ENCODE measurements at places on chromosomes 4 and X.

GRCh38 chr4:185592845-185593488, 57.7 kb upstream of the PDLIM3 start:
- DNase-seq: no peak

DNA sequence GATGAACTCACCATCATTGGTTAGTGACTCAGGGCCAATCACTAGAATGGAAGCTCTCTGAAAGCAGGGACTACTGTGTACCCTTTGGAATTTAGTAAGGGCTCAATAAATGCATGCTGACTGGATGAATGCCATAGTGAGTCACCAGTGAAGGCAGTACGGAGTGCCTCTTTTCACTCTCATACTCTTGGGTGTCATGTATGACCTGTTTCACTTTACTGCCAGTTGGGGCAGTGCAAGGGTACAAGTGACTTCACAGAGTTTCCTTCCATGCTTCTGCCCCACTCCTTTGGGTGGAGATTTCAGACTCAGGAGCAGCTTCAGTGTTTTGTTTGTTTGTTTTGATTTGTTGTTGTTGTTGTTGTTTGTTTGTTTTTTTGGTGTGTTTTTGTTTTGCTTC, 57.7 kb downstream of the SOX3 start:
- DNase-seq: no peak

GRCh38 chrX:72142094-72142793, 10.5 kb upstream of the RTL5 start:
- no peak for DNase-seq

DNA sequence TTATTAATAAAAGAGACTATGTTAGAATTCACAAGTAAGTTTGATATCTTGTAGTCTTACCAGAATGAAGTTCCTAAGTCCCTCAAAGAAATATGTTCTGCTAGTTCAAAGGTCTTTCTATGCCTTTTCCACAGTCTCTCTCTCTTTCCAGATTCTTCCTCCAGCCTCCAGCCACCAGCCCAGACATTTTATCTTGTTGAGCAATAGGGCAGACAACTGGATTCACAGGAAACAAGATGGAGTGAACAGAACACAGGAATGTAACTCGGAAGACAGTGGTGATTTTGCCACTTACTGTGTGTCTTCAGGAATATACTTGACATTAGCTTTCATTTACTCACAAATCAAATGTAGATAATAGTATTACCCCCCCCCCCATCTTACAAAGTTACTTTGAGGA, 17.1 kb upstream of the CPEB2 start:
- no peak for DNase-seq

GRCh38 chr4:90145319-90145718, 18.1 kb downstream of the CCSER1 start:
- DNase-seq: no peak

DNA sequence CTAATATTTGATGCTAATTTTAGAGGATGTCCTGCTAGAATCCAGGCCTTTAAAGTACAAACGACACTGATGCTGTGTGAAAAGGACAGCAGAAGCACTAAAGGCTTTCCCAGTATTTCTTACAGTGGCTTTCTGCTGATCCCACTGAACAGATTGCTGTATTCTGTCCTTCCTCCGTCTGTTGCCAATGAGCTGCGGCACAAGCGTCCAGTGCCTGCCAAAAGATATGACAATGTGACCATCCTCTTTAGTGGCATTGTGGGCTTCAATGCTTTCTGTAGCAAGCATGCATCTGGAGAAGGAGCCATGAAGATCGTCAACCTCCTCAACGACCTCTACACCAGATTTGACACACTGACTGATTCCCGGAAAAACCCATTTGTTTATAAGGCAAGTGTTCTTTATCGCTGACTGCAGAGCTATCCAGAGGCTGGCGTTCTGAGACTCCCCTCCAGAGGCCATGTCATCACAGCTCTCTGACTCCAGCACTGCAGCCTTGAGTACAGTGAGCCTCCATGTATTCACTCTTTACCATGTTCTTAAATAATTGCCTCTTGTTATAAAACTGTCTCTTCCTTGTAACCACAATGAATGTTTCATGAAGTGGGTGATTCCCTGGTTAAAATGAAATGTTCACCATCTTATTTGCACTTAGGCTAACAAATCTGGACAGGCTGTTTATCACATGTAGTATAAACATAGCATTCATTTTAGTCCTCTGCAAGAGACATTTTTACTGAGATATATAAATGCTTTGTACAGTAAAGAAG, 43.6 kb downstream of the GUCY1B1 start:
- DNase-seq: no peak

DNA sequence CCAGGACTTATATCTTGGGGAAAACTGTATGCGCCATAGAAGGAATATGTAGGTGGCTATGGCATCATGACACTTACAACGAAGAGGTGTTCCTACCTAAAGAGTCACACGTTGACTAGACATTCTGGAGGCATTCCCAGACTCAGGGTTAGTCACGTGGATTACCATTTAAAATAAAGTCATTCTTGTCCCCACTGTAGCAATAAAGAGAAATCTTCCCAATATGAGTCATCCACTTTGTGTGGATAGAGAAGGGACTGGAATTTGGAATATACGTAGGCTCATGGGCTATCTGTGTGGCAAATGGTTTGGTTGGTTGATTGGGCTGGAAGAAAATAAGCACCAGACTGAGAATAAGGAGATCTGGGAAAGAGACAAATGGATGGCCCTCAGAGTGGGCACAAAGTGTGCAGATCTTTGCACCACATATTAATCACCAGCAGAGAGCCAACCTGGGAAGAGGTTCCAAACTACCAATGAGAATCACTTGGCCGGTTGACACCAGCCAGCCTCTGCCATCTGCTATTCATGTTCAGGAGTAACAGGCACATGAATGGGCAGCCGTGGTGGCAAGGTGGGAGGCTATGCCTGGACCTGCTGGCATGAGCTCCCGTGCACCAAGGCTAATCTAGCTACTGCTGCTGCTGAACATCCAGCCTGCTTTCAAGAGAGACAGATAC, 41.0 kb downstream of the MTNR1A start:
- no peak for DNase-seq
